ENCODE measurements at places on chromosomes 3 and 15.

GRCh38 chr3:15629860-15630597 lies 28.5 kb downstream of the BTD start:
- DNase-seq: peak; percentile 62

DNA sequence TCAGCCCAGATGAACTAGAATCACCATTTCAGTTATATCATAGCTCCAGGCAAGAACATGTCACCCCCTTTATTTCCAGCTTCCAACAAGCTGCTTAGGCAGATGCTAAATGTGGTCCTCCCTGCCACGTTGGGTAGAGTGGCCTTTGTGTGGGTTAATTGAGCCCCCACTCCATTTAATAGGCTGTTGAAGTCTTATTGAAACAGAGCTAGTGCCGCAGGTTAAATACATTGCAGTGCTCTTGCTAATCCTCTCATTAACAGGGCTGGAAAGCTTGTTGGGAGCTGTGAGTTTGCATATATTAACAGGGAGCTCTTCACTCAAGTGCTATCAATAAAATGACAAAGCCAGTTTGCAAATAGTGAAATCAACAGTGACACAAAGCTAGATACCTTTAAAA lies 248.4 kb upstream of the CMC1 start:
- DNase-seq: no peak

DNA sequence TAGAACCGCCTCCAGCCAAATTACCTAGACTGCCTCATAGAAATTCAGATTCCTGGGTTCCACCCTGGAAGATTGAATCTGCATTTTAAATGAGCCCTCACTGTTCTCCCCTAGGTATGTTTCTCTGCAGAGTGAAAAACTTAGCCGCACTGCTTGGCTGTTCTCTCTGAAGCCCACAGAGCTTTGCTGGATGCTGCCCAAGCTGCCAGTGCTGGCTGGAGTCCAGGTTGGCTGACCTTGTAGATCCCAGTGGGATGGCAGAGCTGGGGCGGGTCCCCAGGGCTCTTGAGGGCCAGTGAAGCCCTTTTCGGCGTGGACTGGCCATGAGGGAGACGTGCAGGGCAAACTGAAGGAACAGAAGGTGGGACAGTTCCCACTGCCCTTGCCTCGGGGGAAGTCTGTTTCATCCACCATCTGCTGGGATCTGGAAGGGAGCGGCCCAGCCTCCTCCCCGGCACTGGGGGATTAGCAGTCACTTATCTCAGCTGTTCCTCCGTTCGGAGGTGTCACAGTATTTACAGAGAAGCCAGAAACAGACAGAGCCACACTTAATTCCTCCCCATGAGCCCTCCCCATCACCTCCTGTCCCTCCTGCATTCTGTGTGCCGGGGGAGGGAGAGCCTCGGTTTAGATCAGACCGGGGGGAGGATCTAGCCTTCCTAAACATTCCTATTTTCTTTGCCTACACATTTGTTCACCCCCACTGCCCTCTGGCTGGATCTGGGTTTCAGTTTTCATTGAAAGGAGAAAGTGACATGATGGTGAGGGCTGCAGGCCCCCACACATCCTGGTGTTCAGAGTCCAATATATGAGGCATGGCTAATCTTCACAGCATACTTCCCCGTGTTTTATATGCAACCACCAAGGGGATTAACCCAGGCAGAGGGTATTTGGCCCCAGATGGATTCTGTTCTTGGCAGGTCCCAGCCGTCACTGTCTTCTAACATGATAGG lies 4.1 kb upstream of the ACTC1 start:
- no peak for DNase-seq

DNA sequence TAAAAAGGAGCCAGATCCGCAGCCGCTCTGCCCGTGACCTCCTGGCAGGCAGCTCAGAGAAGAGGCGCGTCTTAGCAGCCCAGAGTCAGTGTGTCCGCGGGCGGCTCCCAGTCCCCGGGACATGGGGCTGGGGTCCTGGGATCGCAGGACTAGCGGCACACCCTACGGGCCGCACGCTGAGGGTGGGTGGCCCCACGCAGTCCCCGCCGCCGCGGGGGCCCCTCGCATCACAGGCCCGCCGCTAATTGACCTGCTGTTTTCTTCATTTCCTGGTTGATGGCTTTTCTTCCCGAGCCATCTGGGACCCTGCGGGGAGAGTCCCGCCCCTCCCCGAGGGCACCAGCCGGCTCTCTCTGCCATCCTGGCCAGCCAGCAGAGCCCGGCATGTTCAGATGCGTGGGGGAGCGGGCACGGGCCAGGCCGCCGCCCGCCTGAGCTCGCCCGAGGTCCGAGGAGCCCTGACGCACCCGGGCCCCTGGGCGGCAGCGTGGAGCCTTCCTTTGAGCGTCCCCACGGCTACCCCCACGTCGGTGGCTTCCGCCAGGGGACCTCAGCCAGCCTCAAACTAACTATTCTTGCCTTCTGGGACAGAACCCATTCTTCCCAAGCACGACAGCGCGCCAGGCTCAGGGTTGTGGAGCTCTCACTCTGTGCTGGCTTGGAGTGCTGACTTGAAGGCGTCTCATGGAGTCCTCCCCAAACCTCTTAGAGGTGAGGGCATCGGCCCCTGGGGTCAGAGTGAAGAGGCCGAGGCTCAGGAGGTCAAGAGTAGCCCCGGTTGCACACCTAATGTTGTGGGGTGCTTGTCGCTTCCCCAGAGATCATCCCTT lies 34.6 kb upstream of the CACNA2D3 start:
- DNase-seq: no peak

GRCh38 chr3:9852528-9852927 lies 8.7 kb upstream of the RPUSD3 start:
- no peak for DNase-seq

DNA sequence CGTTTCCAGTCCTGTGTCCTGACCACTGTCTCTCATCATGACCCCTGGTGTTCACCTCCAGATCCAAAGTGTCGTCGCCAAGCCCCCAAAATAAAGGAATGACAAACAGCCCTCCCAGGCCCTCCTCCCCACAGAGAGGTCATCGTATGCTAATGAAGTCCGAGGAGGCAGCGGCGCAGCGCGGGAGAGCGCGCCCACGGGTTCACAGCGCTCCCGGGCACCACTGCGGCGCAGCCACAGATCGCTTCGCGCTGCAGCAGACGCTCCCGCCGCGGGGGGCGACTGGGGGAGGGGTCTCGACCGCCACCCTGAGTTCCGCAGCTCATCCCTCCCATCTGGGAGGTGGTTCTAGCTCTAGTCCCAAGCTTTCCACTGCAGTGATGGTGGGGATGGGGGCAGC lies 1.3 kb downstream of the DGKG start:
- DNase-seq: no peak

DNA sequence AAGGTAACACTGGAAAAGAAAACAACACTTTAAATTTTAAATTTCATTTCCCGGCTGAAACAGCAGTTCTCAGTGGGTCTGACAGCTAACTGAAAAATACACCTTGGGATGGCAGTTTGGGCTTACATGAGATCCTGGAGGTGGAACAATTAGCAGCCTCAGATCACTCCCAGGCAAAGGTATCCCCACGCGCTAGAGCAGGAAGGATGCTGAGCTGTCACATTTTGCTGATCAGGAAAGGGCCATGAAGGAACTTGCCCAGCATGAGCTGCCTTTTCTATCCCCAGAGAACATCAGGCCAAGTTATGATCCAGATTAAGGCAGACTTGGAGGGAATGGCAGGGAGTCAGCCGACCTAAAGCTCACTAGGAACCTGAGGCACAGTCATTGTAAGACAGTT lies 204.8 kb upstream of the SLC2A2 start:
- DNase-seq: no peak

DNA sequence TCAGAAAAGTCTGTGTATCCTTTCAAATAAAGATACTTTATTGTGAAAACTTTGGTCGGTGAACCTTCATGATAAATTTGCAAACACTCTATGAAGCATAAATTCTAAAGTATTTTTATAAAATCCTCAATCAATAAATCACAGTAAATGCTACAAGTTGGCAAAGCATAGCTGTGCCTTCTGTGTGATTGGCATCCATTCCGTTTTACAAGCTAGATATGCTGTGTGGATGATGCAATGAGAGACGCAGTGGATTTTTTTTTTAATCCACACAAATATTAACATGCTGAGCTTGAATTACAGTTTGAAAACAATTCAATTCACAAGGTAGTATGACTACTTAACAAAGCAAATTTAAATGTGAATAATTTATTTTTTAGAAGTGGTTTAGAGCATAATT lies 937.2 kb downstream of the ZPLD1 start:
- DNase-seq: no peak

DNA sequence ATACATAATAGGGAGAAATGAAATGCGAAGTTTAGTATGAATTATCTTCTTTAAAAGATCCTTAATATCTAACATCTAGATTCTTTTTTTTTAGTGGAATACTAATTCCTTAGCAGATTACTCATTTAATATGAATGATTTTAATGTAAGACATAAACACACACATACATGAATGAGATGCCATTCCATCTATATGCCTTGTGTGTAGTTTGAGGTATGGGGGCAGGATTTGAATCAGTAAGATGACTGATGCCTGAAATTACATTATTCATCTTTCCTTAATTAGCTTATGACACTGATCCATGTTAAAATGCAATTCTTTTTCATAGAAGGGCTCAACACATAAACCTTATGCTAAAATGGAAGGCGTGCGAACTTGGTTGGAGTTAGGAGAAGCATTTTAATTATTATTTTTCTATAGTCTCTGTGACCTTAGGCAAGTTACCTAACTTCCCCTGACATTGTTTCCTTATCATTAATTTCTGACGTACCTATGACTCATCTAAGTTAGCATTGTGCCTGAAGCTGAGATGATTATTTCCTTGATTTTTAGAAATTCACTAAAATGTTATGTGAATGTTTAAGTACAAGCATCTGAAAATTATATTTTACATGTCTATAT lies 10.8 kb upstream of the BNIP2 start:
- DNase-seq: no peak

GRCh38 chr3:101873619-101874018 lies 24.3 kb downstream of the NFKBIZ start:
- DNase-seq: no peak
